Activated naive CD4-positive, alpha-beta T cell treated with anti-CD3 and anti-CD28 coated beads for 36 hours (primary cell): ENCODE measurements at places on chromosomes 4 and X.
A peak's percentile ranks its signal among the peaks of the same experiment; 100 is the strongest.

DNA sequence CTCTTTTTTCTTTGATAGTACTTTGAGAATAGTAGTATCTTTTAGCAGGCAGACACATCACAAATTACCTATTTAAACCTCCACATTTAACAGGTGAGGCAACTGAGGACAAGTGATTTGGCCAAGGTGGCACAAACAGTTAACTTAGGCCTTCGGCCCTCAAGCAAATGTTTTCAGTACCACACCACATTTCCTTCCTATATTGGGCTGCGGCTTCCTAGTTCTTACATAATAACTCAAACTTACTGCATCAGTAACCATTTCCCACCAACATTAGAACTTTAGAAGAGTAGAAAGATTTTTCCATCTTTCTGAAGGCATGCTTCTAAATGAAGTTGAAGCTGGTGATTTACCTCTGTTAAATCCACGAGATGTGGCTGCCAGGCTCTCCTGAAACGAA is 63.2 kb upstream of the SLC4A4 start:
- DNase-seq: no peak

- no peak for DNase-seq
Measured at GRCh38 chrX:126799059-126799458, 20.5 kb upstream of the PRR32 start.

- no peak for DNase-seq
Measured at GRCh38 chr4:106806158-106806797, 229.8 kb downstream of the DKK2 start.

DNA sequence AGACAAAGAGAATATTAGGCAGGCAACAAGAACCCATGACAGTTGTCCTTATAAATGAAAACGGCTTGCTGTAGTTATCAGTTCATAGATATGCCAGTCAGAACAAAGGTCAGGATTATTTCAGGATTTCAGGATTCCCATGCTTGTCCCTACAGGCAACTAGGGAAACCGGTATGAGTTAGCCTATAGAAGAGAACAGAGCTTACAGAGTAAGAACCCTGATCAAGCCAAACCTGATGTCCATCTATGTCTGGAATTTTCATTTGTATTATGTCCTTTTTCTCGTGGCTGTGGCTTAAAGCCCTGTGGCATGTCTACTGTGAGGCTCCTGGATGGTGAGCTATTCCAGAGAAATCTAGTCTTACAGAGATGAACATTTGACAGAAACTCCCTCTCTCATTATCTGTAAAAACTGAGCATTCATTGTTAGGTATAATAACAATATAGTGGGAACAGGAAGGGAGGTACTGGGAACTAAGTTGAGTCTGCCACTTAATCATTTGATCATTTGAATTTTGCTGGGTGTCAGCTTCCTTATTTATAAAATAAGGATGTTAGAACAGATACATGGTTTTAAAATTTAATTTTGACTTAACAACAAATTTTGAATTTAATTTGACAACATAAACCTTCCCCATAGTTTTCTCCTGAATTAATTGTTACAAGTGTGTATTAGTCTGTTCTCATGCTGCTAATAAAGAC is 129.5 kb upstream of the KLF3 start:
- DNase-seq: no peak

GRCh38 chrX:41491267-41492004 is 44.3 kb downstream of the NYX start:
- no peak for DNase-seq

GRCh38 chrX:40007131-40007755 is 90.5 kb downstream of the BCOR start:
- no peak for DNase-seq

GRCh38 chr4:81120055-81120454 is 89.5 kb downstream of the BMP3 start:
- DNase-seq: no peak

DNA sequence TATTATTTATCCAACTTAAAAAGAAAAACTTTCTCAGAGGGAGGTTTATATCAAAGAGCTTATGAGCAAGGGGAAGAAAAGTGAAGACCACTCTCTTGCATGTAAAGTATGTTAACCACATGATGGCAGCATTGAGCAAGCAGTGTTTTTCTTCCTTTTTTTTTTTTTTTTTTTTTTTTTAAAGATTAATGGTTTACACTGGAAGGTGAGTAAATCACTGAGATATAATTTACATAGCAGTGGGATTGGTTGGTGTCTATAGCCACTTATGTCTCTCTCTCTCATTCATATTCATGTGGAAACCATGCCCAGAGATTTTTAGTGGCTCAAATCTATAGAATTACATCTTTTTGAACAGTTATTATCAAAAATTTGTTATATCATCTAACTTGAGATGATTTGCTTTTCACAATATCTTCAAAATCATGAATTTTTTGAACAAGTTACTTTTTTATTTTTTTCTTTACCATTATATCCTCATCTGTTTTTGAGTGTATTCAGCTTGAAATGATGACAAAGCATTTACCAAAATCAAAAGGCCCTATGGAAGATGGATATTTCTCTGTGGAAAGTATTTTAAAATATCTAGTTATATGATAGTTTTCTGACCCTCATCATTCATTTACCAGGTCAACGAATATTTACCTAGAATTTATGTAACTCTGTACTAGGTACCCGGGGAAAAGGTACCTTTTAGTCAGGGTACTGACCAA is 31.6 kb downstream of the MTHFD2L start:
- DNase-seq: no peak

GRCh38 chr4:9970399-9971011 is 50.8 kb downstream of the SLC2A9 start:
- no peak for DNase-seq

DNA sequence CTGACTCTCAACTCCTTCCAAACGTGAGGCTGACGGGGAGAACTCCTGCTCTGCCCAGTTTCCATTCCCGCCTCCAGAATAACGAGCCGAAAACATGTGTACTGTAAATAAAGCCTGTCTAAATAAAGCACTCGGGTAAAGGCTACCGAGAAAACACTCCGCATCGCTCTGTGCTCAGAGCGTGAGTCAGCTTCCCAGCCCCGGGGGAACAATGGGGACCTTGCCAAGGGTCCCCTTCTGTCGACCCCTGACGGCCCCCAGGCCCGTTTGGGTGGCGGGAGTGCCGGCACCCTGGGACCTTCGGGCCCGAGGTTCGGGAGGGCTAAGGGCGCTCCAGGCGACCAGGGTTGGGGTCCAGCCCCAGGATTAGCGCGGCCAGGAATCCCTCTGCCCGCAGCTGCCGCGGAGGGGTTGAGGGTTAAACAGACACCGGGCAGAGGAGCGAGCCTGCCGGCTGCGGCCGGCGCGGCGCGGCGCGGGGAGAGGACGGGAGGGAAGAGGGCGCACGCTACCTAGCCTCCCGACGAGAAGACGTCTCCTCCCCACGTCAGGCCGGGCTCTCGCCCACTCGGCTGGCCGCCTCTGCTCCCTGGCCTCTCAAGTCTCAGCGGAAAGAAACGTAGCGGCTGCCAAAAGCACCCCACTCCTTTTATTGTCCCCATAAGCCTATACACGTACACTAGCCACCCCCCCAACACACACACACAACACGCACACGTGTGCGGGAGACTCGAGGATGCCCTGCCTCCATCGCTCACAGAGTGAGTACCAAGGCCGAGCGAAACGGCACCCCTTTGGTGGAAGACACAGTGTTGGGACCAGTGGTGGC is 85.5 kb downstream of the BCOR start:
- no peak for DNase-seq

GRCh38 chr4:83329521-83330110 is 5.0 kb downstream of the HPSE start:
- no peak for DNase-seq

GRCh38 chr4:117311215-117311614 is 225.8 kb upstream of the TRAM1L1 start:
- no peak for DNase-seq

GRCh38 chrX:121558886-121559285 is 511.5 kb downstream of the GLUD2 start:
- no peak for DNase-seq

GRCh38 chr4:88674979-88675378 is 22.6 kb downstream of the NAP1L5 start:
- no peak for DNase-seq

DNA sequence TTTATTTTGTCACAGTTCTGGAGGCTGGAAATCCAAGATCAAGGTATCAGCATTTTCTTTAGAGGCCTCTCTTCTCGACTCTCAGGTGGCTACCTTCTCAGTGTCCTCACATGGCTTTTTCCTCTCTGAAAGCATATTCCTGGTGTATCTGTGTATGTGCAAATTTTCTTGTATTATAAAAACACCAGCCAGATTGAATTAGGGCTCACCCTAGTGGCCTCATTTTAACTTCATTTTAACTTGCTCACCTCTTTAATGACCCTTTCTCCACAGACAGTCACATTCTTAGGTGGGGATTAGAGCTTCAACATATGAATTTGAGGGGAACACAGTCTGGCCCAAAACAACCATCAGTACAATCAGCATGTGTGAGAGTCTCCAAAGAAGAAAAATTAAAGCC is 542.4 kb upstream of the FAM241A start:
- DNase-seq: no peak

GRCh38 chr4:98341309-98341708 is 80.1 kb downstream of the RAP1GDS1 start:
- DNase-seq: no peak

DNA sequence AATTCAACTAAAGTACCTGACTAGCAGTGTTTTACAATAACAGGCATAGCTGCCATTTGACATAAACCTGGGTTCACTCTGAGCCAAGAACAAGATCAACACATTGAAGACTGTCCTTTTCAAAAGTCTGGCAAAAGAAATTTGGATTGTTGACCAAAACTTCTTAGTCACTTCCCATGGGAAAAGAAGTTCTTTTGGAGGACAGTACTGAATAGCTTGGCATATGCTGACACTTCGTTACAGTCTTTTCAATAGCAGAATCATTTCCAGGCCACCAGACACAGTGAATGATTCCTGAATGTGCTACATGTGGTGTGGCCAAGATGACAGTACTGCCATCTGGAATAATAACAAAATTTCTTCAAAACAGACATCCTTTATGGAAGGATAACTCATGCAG is 560.3 kb downstream of the GRID2 start:
- DNase-seq: no peak

DNA sequence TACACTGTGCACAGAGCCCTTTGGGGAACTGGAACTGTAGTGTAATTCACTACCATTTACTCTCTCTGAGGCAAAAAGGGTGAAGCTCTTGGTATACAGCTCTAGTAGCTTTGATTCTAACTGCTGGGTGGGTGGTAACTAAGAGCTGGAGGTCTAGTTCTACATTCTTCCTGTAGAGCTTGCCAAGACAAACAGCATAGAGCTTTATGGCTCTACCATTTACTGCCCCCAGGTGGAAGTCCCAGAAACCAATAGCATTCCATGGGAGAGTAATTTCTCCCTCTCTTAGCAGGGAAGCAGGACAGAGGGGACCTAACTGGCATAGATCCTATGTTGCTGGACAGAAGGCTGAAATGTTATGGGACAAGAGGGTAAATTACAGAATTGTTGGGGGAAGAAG is 26.7 kb downstream of the HDAC8 start:
- DNase-seq: no peak

DNA sequence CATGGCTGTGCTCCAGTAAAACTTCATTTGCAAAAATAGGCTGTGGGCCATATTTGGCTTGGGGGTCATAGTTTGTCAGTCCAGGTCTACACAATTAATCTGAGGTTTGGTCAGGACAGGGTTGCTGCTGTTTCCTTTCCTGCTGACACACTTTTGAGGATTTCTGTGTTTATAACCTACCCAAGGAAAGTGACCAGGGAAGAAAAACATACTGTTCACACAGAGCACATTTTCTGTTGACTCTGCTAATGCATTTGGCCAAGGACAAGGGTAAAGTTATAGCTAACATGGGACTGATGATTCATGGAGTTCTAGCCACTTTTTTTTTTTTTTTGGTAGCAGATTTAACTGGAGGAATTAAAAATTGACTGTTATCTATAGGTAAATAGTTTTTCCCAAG is 43.9 kb upstream of the GEMIN8 start:
- DNase-seq: no peak

DNA sequence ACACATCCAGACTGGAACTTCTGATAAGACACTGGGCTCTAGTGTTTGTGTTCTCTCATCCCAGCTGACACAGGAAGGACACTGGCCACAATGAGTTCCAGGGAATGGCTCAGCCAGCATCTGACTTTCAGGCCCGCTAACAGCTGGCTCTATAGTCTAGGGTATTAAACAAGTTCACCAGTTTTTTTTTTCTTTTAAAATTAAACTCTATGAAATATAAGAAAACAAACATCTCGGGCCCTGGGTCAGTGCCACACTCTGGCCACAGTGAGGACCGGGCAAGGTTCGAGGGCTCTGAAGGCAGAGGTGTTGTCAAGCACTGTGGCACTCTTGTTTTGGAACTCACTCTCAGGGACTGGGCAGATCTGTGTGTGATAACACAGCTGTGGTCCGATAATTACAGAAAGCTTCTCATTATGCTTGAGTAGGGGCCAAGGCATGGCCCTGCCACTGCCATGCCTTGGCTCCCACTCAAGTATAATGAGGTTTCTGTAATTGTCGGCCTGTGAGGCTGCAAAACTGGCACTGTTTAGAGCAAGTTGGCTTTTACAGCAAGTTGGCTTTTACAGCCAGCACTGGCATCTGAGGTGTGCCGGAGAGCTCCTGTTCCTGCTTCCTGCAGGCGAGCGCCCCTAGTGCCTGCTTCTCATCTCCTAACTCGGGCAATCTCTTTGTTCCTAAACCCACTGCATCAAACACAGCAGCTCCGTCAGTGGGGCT is 62.8 kb downstream of the PPP1R2C start:
- peak; percentile 63 for DNase-seq

DNA sequence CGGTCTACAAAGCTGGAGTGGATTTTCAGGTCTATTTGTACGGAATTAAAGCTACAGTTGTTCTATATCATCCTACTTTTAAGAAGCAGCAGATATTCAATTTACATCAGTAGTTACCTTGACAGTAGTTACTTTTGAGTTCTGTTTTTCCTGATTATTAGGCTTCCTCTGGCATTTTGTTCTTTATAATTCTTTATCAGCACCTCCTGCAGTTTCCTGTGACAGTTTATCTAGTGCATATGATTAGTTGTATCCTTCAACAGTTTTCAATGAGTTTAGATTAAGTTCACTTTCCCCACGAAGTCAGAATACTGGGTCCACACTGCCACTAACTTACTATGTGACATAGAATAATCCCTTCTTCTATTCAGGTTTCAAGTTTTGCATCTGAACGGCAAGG is 71.7 kb downstream of the IDS start:
- no peak for DNase-seq

DNA sequence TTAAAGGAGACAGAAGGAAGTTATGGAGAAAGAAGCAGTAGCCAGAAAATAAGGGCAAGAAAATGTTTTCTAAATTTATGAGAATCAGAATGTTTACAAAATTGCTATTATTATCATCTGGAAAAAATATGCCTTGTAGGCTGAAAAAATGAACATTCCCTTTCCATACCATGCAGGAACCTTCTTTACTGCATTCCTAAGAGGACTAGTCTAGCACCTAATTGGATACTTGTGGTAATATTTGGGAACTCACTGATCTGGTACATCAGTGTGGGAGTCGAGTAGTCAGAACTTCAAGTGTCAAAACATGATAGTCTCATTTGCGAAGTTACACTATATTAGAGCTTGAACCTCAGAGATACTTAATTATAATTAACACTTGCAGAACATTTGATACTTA is 51.9 kb downstream of the TET2 start:
- DNase-seq: no peak

GRCh38 chr4:176638992-176639391 is 153.7 kb downstream of the VEGFC start:
- no peak for DNase-seq
